ENCODE measurements at places on chromosomes 4 and X. TPM values are rescaled to one million over a fixed set of nuclear protein-coding genes. Genes with fewer than 3 reads are reported as not detected.

DNA sequence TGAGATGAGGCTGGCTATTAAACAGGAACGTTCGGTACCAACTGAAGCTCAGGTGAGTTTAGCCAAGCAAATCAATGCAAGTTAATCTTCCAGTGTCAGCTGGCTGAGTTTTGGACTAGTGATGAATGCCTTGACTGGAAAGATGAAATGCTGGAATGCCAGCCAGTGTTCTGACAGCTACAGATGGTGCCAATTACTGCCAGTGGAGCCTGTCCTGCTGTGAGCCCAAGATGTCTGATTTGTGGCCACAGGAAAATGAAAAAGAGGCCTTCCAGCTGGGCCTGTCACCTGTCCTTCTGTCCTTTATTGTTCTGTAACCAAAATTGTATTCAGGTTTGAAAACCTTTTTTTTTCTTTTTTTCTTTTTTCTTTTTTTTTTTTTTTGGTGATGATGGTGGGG lies 223.1 kb downstream of the AFF2 start:
- DNase-seq: no peak

GRCh38 chr4:166165829-166166420 lies 292.9 kb downstream of the TLL1 start:
- peak; percentile 76 for DNase-seq

The FABP2 gene
- not detected for total RNA-seq

- peak; percentile 38 for DNase-seq
Measured at GRCh38 chr4:43331226-43332051, 438.9 kb downstream of the GRXCR1 start.

- DNase-seq: no peak
Measured at GRCh38 chrX:67290489-67291220, 253.2 kb upstream of the AR start.

The COL4A5 gene
- 30.0 TPM for total RNA-seq

The POLN gene
- 1.6 TPM for total RNA-seq

The CCDC120 gene
- 0.86 TPM for total RNA-seq

DNA sequence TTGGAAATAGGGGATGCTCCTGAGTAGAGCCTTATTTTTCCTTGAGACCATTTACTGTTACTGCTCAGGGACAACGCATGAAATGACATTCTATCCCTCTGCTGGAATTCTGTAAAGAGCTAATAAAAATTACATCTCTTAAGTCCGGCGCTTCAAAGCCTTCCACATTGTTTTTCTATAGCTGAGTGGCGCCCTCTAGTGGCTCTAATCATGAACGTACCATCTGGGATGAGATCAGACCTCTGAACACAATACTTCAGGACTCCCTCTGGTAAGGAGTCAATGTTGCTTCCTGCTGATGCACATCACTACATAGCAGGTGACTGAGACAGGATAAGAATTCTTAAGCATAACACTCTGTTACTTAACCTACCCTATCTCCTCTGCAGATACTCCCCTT lies 6.0 kb downstream of the HMGN5 start:
- DNase-seq: peak; percentile 58

GRCh38 chrX:151359341-151359740 lies 37.7 kb upstream of the VMA21 start:
- DNase-seq: no peak

- peak; percentile 33 for DNase-seq
Measured at GRCh38 chr4:73311428-73311827, 52.8 kb upstream of the ANKRD17 start.

DNA sequence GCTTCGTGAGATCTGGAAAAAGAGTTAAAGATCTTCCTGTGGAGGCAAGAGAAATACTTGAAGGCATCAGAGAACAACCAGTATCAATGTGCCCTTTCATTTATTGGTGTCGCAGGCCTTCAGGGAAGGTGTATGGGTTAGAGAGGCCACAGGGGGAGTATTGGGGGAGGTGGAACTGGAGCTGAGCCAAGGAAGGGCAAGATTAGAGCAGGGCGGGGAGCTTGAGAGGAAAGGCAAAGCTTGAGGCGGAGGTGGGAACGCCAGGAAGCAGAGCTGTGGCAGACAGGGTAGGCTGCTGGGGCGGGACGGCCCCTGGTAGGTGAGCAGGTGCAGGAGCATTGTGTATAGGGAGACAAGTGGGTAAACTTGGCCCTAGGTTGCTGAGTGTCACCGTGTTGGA lies 329.9 kb downstream of the ARHGAP10 start:
- no peak for DNase-seq

- DNase-seq: peak; percentile 41
Measured at GRCh38 chrX:10021461-10022272, 54.5 kb downstream of the CLDN34 start.

GRCh38 chr4:36757580-36758311 lies 476.3 kb downstream of the DTHD1 start:
- no peak for DNase-seq

- no peak for DNase-seq
Measured at GRCh38 chr4:65139998-65140397, 530.3 kb downstream of the EPHA5 start.

The ABRAXAS1 gene
- 14.2 TPM for total RNA-seq

DNA sequence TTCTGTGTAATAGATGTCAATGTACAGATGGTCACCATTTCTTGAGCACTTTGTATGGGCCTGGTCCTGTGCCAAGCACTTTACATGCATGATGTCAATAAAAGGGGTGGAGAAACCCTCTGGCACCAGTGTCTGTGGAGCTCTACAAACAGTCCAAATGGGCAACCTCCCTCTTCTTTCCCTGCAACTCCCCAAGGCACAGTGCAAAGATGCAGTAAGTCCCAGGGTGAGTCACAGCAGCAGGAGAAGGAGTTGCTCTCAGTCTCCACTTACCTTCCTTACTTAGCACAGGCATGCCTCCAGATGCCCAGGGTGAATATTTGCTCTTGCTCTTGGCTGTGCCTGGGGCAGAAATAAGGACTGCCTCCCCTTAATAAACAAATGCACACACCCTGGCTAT lies 4.3 kb downstream of the OCIAD2 start:
- DNase-seq: no peak

DNA sequence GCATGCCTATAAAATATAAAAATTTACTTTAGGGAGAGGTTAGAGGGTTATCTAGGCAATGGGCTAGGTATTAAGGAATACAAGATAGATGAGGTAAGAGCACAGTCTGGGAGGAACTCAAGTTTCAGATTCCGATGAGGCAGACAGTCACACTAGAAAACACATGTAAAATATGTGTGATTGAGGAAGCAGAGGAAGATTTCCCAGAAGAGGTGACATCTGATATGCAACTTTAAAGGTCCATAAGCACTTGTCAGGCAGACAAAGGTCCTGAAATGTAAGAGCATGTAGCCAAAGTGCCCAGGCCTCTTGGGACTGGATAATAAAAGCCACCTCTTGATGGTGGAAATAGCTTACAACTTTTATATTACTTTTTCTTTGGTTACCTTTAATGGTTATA lies 81.1 kb upstream of the AADAT start:
- DNase-seq: no peak

The ATP11C gene
- total RNA-seq: 56.0 TPM

The DRD5 gene
- not detected for total RNA-seq

- DNase-seq: peak; percentile 89
Measured at GRCh38 chr4:121696170-121696580, 605 bp downstream of the ANXA5 start.

The FGF13 gene
- total RNA-seq: not detected

The TRAM1L1 gene
- total RNA-seq: 2.6 TPM

The PRR32 gene
- not detected for total RNA-seq

DNA sequence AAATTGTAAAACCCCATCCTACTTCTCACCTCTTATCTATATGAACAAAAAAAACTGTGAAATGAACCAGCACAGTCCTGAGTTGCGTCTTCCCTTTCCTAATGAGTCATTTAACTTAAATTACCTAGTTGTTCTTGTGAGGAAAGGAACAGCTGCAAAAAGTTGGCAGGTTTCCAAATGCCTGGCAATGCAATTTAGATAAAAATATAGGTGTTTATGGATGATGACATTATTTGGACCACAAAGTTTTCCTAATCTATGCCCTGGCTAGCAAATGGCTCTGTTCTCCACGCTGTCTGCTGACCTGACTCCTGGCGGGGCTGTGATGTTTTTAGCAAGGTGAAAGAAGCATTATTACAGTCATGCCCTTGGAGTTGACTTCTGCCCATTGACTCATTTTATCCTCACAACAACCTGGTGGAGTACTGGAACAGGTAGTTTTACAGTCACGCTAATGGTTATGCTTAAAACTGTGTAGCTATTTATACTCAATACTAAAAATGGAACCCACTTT lies 29.8 kb upstream of the RELL1 start:
- peak; percentile 62 for DNase-seq

The ARMCX1 gene
- 41.9 TPM for total RNA-seq

The CXCL3 gene
- 3.0 TPM for total RNA-seq

DNA sequence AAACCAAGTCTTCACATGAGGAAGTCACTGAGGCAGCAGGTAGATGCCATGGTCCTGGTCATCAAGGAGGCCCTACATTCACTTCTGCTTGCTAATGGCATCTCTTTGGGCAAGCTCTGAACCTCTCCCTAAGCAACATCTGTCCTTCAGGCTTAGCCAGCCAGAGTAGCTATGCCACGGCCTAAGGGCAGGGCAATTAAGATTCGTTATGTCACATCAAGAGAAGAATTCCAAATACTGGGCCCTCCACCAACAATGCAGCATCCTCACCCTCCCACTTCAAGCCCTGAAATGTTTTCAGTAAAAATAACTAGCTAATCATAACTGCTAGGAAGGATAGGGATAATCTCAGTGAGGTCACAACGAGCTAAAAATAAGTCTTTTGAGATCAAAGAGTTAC lies 120.7 kb upstream of the HCCS start:
- no peak for DNase-seq

DNA sequence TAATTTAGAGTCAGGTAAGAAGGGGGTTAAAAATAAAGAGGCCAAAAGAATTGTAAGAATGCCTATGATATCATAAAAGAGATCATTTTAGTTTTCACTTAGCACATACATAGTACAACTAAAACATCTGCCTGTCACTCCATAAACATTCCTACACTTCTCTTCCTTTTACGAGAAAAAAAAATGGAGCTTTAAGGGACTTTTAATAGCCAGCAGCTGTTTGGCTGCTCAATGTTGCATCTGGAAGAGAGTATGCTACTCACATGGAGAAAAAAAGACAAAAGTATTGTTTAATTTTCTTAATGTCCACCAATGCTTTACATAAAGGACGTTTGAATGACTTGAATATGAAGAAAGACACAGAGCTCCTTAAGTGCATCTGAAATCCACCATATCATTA lies 48.7 kb upstream of the TNIP3 start:
- DNase-seq: no peak

The GLUD2 gene
- total RNA-seq: 1.9 TPM

GRCh38 chrX:9055354-9055753 lies 21.4 kb upstream of the FAM9B start:
- DNase-seq: no peak

All from fibroblast of villous mesenchyme (primary cell).